ENCODE measurements at places on chromosomes 7 and 10.

GRCh38 chr10:7153750-7154149, 257.1 kb downstream of the SFMBT2 start:
- no peak for DNase-seq

- DNase-seq: no peak
These were observed 20.3 kb downstream of the SBDS start for GRCh38 chr7:66974986-66975590.

DNA sequence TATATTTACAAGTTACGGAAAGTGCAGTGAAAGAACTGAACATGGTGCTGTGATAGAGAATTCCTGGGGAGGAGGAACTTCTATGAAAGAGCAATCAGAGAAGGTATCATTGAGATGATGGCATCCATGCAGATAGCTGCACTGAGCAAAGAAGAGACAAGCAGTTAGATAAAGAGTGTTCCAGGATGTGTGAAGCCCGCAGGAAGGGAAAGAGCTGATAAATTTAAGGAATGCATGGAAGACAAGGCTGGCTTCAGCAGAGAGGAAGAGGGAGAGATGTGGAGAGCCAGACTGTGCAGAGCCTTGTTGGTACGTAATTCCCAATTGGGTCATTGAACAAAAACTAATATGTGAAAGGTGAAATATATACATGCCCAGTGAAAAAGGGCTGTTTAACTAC, 538.9 kb downstream of the INHBA start:
- no peak for DNase-seq

- no peak for DNase-seq
These were observed 367.6 kb downstream of the MALRD1 start for GRCh38 chr10:19416164-19416563.

GRCh38 chr10:126634911-126635310, 35.6 kb downstream of the C10orf90 start:
- no peak for DNase-seq

DNA sequence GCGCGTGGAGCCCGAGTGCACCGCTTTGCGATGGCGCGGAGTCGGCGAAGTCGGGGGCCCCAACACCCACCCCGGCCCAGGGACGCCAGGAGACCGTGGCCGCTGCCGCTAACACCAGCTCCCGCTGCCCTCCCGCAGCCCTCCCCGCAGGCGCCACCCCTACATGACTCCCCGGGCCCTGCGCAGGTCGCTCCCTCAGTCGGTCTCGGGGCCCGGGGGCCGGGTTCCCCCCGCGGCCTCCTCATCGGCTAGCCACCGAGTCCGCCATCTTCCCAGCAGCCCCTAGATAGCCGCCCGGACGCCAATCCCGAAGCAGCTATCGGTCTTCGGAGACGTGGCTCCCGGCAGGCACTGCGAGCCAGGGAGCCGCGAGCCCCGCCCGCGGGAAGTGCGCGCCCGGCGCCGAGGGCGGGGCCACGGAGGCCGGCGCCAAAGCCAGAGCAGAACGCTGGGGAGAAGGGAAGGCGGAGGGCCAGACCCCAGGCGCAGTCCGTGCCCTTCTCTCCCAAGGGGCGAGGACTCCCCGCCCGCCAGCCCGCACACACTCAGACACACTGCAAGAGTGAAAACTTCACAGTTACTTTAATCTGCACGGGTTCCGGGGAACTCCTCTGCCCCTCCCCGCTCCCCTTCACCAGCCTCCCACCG, at the start of gene FASTK:
TSS of gene FASTK (minus strand) at position 288 of the 648 bp plus-strand sequence. CDS start at position 245, 43 bp downstream.
- peak; percentile 67 for DNase-seq

- no peak for DNase-seq
These were observed 246.2 kb upstream of the PPP2R2D start for GRCh38 chr10:131654471-131655087.

- DNase-seq: no peak
These were observed 28.8 kb downstream of the XPNPEP1 start for GRCh38 chr10:109894516-109894915.

GRCh38 chr10:48439581-48440041, 133.1 kb downstream of the MAPK8 start:
- DNase-seq: no peak

- DNase-seq: no peak
These were observed 18.6 kb downstream of the ARHGAP12 start for GRCh38 chr10:31910016-31910415.

DNA sequence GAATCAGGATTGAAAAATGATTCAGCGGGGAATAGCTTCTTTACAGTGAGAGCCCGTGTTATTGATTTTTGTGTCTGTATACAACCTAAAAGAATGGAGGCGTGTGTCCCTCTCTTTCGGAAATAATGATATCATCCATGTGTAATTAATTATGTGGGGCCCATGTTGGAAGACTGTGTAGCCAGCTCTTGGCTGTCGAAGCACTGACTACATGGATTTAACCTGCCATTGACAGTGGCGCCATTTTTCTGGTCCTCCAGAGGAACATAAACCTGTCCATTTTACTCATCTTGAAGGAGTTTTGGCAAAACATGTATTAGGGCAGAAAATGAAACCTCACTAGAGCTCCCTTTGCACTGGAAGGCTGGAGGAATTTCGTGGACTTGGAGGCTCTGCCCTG, 119.6 kb downstream of the ITIH5 start:
- DNase-seq: no peak

GRCh38 chr7:158246272-158246959, 341.2 kb downstream of the PTPRN2 start:
- DNase-seq: no peak

GRCh38 chr10:16777473-16778370, 39.5 kb downstream of the RSU1 start:
- no peak for DNase-seq
